CD4-positive, alpha-beta T cell treated with Interleukin-21 for 1 hour (primary cell): ENCODE measurements at places on chromosomes 12 and 14.
A peak's percentile ranks its signal among the peaks of the same experiment; 100 is the strongest.

DNA sequence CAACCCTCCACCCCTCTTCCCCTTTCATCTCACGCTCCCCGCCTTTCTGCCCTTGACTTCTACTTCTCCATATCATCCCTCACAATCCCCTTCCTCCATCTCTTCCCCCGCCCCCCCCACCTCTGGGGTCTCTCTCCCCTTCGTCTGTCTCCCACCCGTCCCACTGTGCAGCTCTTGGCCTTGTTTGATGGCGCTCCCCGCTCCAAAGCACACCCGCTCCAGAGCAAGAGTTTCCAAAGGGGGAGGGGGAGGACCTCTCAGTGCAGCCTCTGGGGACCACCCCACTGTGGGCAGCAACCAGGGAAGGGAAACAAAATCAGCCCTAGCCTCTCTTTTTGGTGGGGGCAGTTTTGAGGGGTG is 774 bp downstream of the CHGA start:
- DNase-seq, result no peak

GRCh38 chr12:106248846-106249371 is 1.1 kb upstream of the CKAP4 start:
- DNase-seq, result peak; percentile 57

- DNase-seq, result no peak
Observed at GRCh38 chr14:104788873-104789663, 6.5 kb downstream of the AKT1 start.

- no peak for DNase-seq
Observed at GRCh38 chr12:39435531-39435930, 7.4 kb downstream of the KIF21A start.

- no peak for DNase-seq
Observed at GRCh38 chr12:102054345-102054744, 7.4 kb downstream of the WASHC3 start.

DNA sequence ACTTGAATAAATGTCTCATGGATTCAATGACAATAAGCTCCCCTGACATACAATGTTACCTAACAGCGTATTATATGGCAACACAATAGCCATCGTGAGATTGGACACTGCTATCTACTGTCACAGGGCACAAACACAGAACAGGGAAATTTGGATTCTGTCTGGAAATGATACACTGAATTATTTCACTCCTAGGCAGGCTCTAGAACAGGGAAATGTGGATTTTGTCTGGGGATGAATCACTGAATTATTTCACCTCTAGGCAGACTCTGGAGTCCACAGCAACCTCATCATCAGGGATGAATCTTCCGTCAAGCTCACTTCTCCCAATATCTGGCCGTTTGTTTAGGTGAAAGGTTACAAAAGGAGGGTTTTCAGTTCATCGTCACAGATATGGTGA is 288.8 kb downstream of the TMEM132D start:
- no peak for DNase-seq

- DNase-seq, result no peak
Observed at GRCh38 chr14:33642080-33642479, 308.8 kb downstream of the EGLN3 start.

DNA sequence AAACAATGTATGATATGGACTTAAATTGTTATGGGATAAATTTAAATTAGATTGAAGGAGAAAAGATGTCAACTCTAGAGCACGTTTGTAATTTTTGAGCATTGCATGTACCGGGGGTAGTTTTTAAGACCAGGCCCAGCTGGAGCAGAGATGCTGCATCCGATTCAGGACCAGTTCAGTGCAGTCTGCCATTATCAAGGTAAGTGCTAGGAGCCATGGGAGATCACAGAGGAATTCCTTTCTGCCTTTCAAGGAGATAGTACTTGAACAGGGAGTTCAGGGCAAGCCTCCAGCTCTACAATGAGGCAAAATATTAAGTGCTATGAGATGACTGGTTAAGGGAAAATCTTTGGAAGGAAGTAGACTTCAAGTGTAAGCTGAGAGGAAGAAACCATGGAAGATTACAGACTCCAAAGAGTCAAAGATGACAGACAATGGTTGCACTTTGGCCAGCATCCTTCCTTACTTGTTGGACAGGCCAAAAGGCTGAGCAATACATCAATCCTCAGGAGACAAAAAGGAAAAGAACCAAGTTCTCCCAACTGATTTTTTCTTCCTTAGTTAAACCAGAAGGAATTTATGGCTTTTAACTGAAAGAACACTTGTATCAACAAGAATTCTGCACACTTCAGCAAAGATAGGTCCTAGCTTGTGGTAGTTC is 113.2 kb upstream of the HIF1A start:
- no peak for DNase-seq

DNA sequence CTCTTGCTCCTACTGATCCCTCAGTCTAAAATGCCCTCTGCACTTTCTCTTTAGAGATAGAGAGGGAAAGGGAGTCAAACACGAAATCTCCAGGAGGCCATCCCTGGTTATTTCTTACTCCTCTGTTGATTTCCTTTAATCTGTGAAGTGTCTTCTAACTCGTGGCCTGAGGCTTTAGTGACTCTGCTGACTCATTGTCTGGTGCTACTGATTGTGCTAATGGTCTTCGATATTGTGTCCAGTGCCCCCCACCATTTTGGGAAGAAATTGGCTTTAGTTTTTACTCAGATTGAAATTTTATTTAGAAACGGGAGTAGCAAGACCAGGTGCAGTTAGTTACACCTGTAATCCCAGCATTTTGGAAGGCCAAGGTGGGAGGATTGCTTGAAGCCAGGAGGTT is 839 bp downstream of the CLEC9A start:
- no peak for DNase-seq
